Coronary artery (tissue), 2 donors: ENCODE measurements at places on chromosomes 2 and 18.
A peak's percentile ranks its signal among the peaks of the same experiment; 100 is the strongest.

- no peak for DNase-seq
These were observed 125.7 kb upstream of the THSD7B start for GRCh38 chr2:136639651-136640050.

- DNase-seq = peak; percentile 63
These were observed 184.1 kb upstream of the HS6ST1 start for GRCh38 chr2:128502638-128503246.

GRCh38 chr18:76895498-76895897 lies 73.1 kb downstream of the ZNF236 start:
- no peak for DNase-seq

GRCh38 chr2:133821107-133821760 lies 253.0 kb upstream of the NCKAP5 start:
- DNase-seq = no peak

DNA sequence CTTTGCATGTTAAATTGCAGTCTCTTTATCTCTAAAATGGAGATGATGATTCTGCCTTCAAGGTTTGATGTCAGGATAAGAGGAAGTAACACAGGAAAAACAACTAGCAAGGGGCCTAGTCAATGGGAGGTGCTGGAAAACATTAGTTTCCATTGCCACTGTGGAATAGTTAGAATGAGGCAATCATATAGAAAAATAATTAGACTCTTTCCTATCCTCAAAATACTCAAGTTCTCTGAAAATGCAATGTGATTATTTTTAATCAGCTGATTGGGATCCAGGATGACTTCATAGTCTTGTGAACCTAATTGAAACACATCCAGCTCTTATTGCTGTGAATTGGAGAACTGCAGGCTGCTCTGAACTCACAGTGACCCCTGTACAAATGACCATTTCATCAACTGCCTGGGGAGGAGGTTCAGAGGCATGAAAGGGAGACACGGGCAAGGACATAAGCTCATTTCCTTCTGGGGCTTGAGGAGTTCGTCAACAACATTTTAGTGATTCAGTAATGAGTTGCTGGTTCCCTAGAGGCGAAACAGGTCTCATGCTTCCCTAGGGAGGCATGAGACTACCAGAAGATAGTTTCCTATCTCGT lies 422.5 kb downstream of the LPIN1 start:
- no peak for DNase-seq

DNA sequence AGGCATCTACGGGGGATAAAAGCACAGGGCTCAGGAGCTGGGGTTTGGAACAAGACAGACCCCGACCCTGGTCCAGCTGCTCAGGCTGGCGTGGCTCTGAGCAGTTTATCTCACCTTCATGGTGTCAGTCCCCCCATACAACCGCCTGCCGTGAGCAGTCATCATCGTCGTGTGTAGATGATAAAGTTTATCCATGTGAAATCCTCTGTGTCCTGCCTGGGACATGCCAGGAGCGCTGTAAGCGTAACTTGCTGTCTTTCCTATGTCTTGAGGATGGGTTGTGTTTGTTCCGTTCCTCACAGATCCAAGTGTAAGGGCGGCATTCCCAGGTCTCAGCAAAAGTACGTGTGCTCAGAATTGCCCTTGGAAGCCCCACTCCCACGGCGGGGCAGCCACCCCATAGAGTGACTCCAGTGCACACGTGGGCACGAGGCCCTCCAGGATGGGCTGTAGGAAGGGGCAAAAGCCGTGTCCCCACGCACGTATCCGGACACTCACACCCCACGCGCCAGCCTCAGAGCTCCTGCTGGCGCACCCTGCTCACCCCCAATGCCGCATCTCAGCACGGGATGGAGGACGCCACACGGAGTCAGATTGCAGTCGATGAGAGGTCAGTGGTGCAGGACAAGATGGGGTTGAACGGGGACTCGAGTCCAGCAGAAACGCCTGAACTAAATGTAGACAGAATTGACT lies 50.9 kb downstream of the ADI1 start:
- DNase-seq = no peak

DNA sequence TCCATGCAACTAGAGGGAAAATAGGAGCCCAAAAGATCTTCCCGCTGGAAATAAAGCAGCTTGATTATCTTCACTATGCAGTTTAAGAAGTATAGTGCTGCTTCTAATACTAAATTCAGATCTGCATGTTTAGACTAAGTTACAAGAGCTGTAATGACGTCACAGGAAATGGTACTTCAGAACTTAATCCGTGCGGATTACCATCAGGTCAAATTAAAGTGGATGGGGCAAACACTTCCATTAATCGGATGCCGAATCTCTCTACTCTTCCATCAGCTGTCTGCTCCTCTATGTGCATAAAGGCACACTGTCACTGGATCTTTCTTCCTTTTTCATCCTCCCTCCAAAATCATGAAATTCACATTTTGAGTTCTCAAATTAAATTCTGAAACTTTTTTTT lies 52.6 kb downstream of the TRAPPC12 start:
- no peak for DNase-seq

GRCh38 chr2:70111752-70112591 lies 24.7 kb downstream of the PCBP1 start:
- no peak for DNase-seq
